ENCODE measurements at places on chromosomes 5 and 9.

GRCh38 chr5:93829346-93829745, 87.9 kb upstream of the POU5F2 start:
- DNase-seq: no peak

GRCh38 chr9:131126059-131126426, 657 bp downstream of the NUP214 start:
- DNase-seq: no peak

DNA sequence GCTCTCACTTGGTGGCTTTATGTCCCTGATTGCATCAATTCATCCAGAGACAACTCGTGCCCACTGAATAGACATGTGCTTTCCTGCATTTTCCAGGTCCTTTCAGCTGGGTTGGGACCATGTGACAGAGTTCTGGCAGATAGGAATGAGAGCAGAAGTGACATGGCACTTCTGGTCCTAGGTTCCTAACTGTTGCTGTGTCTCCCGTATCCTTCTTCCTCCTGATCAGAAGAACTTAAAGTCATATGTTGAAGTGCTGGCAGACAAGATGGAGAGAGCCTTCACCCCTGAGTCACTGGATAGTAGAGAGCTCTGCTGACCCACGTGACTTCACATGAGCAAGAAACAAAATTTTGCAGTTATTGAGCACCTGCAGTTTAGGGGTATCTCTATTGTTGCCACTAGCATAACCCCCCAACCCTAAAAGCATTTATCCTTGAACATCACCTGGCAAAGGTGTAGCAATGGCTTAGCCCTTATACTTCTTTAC, 80.0 kb downstream of the NREP start:
- no peak for DNase-seq

- DNase-seq: no peak
These were observed 470 bp downstream of the BAG1 start for GRCh38 chr9:33264003-33264472.

DNA sequence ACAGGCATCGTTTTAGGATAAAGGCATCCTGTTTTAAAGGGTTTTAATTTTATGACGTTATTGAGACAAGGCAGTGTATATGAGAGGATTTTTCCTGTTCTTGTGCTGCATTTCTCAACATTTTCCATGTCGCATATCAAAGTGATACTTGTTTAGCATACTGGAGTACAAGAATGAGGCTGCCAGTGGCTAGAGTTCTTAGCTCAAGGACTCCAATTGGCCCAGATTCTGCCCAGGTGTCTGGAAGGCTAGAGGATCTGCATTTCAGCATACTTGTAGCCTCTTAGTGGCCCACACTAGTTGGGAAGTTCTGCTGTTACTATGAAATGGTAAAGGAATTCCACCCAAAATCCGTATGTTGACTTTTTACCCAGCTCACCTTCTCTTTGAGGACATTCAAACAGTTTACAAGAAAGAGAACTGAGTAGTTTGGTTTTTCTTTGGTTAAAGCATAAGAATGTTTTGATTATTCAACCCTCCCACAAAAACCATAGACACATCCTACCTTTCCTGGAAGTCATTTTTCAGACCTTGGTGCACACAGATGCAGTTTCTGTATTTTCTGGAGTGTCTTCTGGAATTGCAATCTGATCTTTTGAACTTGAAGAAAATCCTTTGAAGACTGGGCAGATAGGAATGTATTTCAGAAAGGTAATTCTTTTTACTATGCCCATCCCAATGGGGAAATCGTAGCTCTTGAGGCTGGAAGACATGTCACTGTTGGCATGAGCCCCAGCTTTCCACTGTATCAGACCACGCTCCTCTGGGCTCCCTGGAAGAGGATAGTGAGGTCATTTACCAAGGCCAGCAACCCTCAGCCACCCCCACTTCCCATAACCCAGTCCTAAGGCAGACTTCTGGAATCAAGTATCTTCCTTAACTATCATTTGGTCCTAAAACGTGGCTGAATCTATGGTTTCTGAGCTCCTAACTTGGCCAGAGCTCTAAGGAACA, 11.3 kb downstream of the SLC23A1 start:
- no peak for DNase-seq
